ENCODE measurements at places on chromosomes 6 and 20. TPM values are rescaled to one million over a fixed set of nuclear protein-coding genes. Genes with fewer than 3 reads are reported as not detected.

GRCh38 chr6:90160013-90160412, 136.6 kb downstream of the BACH2 start:
- H3K27ac ChIP-seq = no peak overlapping the region
- peaks cover 27% of the 10 kb centered on the region for H3K4me1 ChIP-seq
- H3K27me3 ChIP-seq = no peaks in the 10 kb centered on the region
- H3K36me3 ChIP-seq = peaks cover 2% of the 10 kb centered on the region
- DNase-seq = no peak

DNA sequence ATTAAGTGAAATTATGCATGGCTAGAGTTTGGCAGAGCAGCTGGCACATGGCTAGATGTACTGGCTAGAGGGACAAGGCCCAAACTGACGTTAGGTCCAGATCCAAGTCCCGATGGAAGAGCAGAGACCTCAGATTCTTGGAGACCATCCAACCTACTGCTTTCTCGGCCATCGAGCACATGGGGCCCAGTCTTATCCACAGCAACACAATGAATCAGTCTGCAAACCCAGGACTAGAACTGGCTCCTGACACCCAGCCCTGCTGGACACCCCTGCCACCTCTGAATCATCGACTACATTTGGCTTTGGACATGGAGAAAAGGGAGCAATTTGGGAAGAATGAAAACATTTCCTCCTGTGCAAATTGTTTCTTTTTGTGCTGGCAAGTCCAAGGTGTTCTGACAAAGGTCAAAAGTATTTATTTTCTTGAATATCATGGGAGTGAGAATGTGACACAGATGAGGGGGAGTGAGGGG, 23.9 kb upstream of the YWHAB start:
- peaks cover 11% of the 10 kb centered on the region for H3K4me1 ChIP-seq
- no peak overlapping the region for H3K27ac ChIP-seq
- no peaks in the 10 kb centered on the region for H3K27me3 ChIP-seq
- no peaks in the 10 kb centered on the region for H3K36me3 ChIP-seq
- no peak for DNase-seq

Gene SMLR1
- total RNA-seq = not detected

- no peak overlapping the region for H3K27ac ChIP-seq
- peaks cover 8% of the 10 kb centered on the region for H3K27me3 ChIP-seq
- H3K36me3 ChIP-seq = peaks cover 6% of the 10 kb centered on the region
- peaks cover 16% of the 10 kb centered on the region for H3K4me1 ChIP-seq
- no peak for DNase-seq
Observed at GRCh38 chr6:157492249-157492648, 111.3 kb downstream of the ZDHHC14 start.

DNA sequence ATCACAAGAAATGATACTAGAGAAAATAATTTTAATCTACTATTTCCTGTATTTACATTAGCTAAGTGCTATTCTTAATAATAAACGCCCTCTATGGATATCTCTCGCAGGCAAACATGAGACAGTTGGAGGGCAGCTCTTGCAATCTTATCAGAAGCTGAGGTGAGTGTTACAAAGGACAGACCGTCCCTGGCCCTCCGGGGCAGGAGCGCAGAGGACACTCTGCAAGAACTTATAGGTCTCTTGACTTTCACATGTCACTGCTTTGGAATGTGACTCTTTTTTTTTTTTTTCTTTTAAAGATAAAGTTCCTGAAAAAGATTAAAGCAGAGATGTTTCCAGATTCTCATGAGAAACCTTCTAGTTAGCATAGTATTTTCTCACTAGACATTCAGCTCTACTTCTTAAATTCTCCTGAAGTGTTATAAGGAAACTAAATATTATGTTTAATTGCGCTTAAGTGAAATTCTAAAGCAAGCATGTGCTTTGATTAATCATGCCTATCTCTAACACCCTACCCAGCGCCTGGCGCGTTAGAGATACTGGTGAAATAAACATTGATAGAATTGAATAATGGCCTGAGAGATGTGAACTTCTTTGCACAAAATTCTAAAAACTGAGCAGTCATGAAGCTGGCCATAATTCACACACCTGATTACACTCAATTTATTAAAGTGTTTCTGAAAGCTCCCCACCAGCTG, 57.4 kb downstream of the SYTL3 start:
- peaks cover 4% of the 10 kb centered on the region for H3K36me3 ChIP-seq
- no peak overlapping the region for H3K4me3 ChIP-seq
- H3K27ac ChIP-seq = no peak overlapping the region
- H3K27me3 ChIP-seq = no peaks in the 10 kb centered on the region
- DNase-seq = no peak

Gene TBX18
- total RNA-seq = not detected

DNA sequence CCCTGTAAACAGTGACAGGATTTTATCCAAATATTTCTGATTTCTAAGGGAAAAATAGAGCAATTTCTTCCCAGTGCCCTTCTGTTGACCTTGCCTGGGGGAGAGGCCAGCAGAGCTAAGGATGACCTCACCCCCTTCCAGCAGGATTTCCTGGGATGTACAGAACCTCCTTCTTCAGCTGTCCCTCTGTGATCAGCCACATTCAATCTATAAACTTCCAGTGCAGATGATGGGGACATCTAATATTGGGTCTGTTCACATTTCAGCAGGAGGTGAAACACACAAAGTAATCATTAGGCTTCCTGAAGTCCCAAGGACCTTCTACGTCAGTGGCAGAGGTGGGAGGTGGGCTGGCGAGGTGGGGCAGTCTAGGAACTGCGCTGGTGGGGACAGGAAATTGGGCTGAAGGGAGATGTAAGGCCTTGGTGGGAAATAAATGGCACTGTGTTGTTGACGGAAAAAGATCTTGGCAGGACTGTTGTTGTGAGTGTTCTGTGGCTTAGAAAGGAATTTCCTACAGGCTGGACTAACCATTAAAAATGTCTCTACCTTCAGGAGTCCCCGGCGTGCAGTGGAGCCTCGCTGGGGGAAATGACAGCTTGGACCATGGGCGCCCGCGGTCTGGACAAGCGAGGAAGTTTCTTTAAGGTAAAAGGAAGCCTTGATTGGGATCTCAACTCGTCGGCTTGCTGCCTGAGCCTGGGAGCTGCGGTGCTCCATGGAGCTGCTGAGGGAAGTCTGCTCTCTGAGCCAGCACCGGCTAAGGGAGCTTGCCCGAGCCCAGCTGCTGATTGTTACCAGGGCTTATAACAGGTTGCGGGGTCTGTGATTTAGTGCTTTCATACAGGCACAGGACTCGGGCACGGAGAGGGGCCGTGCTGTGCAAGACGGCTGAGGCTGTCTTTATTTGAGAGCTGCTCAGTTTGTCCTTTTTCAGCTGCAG, 127.9 kb upstream of the NAA20 start:
- H3K27me3 ChIP-seq = peaks cover 49% of the 10 kb centered on the region
- no peaks in the 10 kb centered on the region for H3K4me1 ChIP-seq
- no peaks in the 10 kb centered on the region for H3K36me3 ChIP-seq
- no peak overlapping the region for H3K27ac ChIP-seq
- H3K4me3 ChIP-seq = no peak overlapping the region
- DNase-seq = no peak

Gene OR2H1
- total RNA-seq = not detected

DNA sequence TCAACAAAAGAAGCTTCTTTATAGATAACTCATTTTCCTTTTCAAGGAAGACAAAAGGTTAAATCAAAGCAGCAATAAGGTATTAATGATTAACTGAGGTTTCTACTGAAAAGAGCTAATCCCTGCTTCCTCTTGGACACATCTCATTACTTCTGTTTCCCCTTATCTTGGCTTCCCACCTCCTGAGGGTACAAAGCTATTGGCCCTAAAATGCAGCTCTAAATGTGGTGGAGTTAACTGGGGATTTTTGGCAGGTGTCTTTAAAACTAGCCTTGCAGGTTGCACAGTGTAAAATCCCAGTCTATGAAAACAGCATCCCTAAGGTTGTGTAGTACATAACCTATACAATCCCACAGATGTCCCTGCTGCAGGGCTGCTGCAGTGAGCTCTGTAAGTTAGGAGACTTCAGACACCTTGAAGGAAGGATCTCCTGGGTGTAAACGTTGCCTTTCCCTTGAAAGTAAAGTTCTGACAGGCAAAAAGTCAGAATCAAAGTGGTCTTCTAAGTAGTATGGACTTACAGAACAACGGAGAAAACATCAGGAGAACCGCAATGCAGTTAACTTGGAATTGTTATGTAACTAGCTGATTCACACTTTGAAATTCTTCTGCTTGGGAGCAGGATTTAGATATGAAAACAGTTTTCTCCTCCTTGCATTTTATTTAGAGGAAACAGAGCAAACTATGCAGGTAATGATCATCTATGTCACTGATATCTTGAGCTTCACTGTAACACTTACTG, 71.7 kb upstream of the TRAF3IP2 start:
- no peak overlapping the region for H3K27ac ChIP-seq
- H3K36me3 ChIP-seq = peaks cover 11% of the 10 kb centered on the region
- no peak overlapping the region for H3K4me3 ChIP-seq
- no peaks in the 10 kb centered on the region for H3K27me3 ChIP-seq
- DNase-seq = no peak
- peaks cover 43% of the 10 kb centered on the region for H3K4me1 ChIP-seq

Gene VSX1
- not detected for total RNA-seq

Gene RIPOR3
- total RNA-seq = 2.1 TPM

Gene ZNF165
- total RNA-seq = 4.7 TPM

Gene LRRC1
- 2.5 TPM for total RNA-seq

Gene NOTCH4
- 0.60 TPM for total RNA-seq

DNA sequence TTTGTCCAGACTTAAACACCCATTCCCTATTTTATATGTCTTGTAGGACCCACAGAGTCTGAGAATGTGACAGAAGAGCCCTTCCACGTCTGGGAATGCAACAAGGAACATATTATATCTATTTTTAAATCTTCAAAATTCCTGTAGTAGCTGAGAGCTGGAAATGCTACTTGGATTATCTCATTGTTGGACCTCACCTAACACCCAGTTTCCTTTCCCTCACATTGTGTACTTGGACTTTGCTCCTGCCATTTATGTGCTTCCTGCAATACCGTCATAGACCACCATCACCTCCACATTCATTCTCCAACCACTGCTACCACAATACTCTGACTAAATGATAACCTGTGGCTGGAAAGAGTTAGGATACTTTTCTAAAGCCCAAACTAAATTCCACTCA, 335.4 kb downstream of the COL12A1 start:
- H3K27ac ChIP-seq = no peak overlapping the region
- no peak overlapping the region for H3K4me3 ChIP-seq
- no peaks in the 10 kb centered on the region for H3K27me3 ChIP-seq
- no peaks in the 10 kb centered on the region for H3K36me3 ChIP-seq

DNA sequence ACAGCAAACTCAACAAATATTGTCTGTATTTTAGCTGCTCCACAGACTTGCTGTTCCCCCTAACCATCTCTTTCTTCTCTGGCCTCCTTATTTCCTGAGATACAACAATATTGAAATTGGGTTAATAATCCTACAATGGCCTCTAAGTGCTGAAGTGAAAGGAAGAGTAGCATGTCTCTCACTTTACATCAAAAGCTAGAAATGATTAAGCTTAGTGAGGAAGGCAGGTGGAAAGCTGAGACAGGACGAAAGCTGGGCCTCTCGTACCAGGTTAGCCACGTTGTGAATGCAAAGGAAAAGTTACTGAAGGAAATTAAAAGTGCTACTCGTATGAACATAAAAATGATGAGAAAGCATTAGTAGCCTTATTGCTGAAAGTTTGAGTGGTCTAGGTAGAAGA, 63.8 kb downstream of the ELOVL5 start:
- H3K4me3 ChIP-seq = peak overlapping the region; percentile 83
- H3K27me3 ChIP-seq = no peaks in the 10 kb centered on the region
- no peak for DNase-seq
- peaks cover 63% of the 10 kb centered on the region for H3K4me1 ChIP-seq
- H3K36me3 ChIP-seq = peaks cover 11% of the 10 kb centered on the region

Gene EYA2
- 0.22 TPM for total RNA-seq

- no peak overlapping the region for H3K27ac ChIP-seq
- H3K27me3 ChIP-seq = no peaks in the 10 kb centered on the region
- H3K4me3 ChIP-seq = no peak overlapping the region
- DNase-seq = no peak
- peaks cover 18% of the 10 kb centered on the region for H3K4me1 ChIP-seq
- peaks cover 4% of the 10 kb centered on the region for H3K36me3 ChIP-seq
Observed at GRCh38 chr6:89927791-89928550, 33.7 kb downstream of the GJA10 start.

Gene FAM110A
- 14.1 TPM for total RNA-seq
